ENCODE measurements at places on chromosomes 6 and 20.
A peak's percentile ranks its signal among the peaks of the same experiment; 100 is the strongest.

DNA sequence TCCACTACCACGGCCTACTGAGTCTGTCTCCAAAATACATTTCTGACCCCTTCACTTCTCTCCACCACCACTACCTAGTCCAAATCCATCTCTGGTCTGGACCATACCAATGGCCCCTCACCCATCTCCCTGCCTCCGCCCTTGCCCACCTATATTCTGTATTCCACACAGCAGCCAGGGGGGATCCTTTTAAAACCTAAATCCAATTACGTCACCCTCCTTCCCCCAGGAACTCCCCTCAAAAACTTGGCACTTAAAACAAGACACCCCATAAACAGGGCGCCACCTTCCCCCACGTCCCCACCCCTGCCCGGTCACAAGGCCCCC, 680 bp downstream of the PDRG1 start:
- ATAC-seq: no peak

GRCh38 chr20:6055981-6056569, 2.2 kb upstream of the LRRN4 start:
- ATAC-seq: no peak

- no peak for ATAC-seq
These were observed 23.8 kb upstream of the ESR1 start for GRCh38 chr6:151783692-151784091.

GRCh38 chr6:74826263-74826662, 379.6 kb downstream of the COL12A1 start:
- ATAC-seq: no peak

DNA sequence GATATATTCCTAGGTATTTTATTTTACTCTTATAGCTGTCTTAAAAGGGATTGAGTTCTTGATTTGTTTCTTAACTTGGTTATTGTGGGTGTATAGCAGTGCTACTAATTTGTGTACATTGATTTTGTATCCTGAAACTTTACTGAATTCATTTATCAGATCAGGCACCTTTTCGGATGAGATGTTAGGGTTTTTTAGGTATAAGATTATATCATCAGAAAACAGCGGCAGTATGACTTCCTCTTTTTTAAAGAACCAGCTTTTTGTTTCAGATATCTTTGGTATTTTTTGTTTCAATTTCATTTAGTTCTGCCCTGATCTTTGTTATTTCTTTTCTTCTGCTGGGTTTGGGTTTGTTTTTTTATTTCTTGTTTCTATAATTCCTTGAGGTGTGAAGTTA, 382.4 kb upstream of the ADGRB3 start:
- ATAC-seq: no peak

GRCh38 chr20:1163105-1163504, 21.7 kb downstream of the TMEM74B start:
- no peak for ATAC-seq

DNA sequence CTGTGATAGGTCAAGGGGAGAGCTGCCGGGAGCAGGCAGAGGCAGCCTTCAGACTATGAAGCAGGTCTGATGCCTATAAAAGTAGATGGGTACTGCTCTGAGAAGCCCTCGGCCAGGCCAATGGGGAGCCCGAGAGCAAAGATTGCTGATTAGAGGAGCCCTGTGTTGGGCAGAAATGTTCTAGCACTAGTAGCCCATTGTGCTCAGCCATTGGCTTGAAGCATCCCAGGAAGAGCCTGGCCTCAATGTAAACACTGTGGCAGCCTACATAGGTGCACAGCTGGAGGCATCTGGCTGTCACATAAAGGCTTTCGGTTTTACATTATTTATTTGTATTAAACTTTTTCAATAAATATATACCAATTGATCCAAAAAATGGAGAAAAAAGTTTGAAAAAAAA, 67.7 kb downstream of the SNAP25 start:
- ATAC-seq: no peak

- no peak for ATAC-seq
These were observed 20.2 kb downstream of the SLC9A8 start for GRCh38 chr20:49832632-49833327.

DNA sequence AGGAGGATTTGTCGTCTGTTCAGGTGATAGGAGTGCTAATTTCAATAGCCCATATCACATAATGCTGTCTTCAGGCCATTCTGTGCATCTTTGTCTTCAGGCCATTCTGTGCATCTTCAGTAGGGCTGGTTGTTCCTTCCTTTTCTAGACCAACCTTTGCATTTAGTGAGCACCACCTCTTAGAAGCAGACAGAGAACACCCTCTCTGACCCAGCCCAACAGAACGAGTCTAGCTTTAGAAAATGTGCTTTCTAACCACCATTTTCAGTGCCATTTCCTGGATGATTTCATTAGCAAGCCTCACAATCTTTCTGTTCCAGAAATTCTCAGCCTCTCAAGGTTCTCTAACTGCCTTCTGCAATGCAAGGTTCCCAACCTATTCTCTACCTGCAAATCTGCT, 215.3 kb upstream of the KCNQ5 start:
- no peak for ATAC-seq

DNA sequence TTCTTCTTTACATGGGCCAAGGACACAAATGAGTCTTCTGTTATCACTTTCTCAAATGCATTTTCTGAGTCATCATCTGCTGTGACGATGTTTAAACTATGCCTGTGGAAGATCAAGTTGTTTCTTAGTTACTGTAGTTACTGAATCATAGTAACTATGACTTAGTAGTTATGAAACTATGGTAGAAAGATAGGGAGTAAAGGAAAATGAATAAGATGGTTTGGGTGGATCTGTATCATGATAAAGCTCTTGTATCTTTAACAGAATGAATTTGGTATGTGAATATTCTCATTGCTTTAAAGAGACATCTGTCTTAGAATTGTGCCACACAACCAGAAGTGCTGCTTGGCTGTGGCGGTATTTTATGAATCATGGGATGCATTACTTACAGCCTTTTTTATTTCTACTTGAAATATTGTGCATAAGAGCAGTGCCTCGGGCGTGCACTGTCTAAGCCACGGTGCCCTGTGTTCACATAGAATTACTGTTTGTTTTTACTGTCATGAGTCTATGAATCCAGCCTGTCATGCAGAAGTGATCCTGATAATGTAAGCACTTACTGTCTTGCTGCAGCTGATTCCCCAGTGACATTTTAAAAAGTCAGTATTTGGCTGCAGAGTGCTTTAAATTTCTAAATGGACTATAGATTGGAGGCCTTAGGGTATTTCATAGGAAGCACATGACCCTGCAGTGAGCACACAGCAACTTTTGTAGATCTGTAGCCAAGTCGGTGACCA, 215.2 kb downstream of the TMEM242 start:
- peak; percentile 87 for ATAC-seq

GRCh38 chr6:12150812-12151432, 138.8 kb downstream of the HIVEP1 start:
- peak; percentile 41 for ATAC-seq
